Left renal cortex interstitium (tissue), 4 donors: ENCODE measurements at places on chromosomes 4 and X.

DNA sequence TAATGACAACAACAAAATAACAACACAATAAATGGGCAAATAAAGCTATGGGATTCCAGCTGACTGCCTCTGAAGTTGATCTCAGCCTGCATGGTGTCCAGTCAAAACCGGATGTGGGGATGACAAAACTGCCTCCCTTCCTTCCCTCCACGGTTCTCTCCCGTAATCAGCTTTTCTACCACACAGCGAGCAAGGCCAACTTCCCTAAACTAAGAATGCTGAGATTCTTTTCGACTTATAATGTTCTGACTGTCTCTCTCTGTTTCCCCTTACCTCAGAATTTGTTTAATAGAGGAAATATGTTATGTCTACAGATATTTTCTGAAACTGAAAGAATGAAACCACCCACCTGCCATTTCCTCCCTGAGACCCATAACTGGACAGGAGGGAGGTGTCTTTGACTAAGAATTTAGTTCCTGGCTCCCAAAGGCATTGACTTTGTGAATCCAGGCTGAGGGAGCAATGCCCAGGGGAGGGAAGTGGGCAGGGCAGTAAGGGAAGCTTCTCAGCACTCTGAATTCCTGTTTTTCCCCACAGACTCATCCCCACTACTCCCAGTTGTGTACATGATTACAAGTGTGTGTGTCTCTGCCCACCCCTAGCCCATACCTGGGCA is 1.0 kb upstream of the TLR1 start:
- DNase-seq = no peak

DNA sequence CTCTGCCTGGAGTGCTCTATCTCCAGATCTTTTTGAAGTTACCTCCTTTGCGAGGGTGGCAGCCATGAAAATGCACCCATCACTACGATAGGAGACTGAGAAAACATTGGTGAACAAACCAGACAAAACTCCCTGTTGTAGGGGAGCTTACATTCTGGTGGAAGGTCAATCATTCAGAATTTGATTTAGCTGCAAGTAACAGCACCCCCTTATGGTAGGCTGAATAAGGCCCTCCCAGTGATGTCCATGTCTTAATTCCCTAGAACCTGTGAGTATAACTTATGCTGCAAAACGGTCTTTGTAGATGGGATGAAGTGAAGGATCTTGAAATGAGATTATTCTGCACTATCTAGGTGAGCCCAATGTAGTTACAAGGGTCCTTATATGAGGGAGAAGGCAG is 5.6 kb upstream of the TEC start:
- no peak for DNase-seq

GRCh38 chrX:97909245-97909644 is 1025.5 kb downstream of the RPA4 start:
- DNase-seq = no peak

GRCh38 chr4:88735564-88735963 is 37.9 kb upstream of the NAP1L5 start:
- DNase-seq = no peak

GRCh38 chr4:107050525-107051135 is 14.5 kb upstream of the DKK2 start:
- no peak for DNase-seq

DNA sequence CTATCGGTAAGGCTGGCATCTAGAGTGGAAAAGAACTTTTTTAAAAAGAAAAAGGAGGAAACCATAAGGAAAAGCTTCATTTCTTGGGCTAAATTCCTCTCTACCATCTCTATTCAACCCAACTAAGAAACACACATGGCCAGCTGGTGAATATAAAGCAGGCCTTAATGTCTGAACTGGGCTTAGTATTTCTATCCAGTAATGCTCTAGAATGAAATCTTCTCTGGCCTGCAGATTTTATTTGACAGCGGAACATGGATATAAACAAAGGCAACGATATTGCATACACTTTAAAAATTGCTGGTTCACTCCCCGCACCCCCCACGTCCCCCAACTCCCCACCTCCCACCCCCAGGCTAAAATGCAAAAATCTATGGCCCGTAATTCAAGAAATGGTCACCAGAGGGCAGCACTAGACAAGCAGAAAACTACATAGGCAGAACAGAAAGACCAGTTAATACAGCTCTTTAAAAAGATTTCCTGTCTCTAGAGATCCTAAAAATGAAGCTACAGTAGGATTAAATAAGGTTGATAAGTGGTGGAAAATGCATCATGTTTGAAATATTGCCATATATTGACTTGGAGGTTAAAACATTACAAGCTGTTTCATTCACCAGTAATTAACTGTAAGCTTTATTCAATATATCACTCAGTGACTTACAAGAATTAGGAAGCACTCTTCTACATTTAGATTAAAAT is 155.2 kb upstream of the GALNT7 start:
- no peak for DNase-seq

- no peak for DNase-seq
Measured at GRCh38 chrX:331151-331824, 12.7 kb upstream of the GTPBP6 start.

- DNase-seq = peak; percentile 79
Measured at GRCh38 chr4:212438-213188, 88.3 kb downstream of the ZNF718 start.

- no peak for DNase-seq
Measured at GRCh38 chrX:151239751-151240150, 63.4 kb downstream of the GPR50 start.

DNA sequence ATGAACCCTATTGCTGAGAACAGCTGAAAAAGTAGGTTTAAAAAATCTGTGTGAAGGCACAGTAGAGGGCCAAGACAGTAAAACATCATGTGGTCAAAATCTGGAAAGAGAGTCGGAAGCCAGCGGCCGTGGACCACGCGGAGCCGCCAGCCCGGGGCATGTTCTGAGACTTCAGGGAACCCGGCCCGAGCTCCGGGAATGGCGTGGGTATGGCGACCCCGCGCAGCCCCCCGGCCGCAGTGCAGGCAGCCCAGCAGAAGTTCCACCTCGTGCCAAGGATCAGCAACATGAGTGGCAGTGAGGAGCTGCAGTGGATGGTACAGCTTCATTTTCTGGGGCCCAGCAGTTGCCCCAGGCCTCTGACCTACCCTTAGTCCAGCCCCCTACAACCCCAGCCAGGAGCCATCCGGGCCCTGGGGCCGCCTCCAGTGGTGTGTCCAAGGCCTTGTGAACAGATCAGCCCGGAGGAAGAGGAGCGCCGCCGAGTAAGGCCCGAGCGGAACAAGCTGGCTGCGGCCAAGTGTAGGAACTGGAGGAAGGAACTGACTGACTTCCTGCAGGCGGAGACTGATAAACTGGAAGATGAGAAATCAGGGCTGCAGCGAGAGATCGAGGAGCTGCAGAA is 94.2 kb downstream of the LARP1B start:
- DNase-seq = no peak

DNA sequence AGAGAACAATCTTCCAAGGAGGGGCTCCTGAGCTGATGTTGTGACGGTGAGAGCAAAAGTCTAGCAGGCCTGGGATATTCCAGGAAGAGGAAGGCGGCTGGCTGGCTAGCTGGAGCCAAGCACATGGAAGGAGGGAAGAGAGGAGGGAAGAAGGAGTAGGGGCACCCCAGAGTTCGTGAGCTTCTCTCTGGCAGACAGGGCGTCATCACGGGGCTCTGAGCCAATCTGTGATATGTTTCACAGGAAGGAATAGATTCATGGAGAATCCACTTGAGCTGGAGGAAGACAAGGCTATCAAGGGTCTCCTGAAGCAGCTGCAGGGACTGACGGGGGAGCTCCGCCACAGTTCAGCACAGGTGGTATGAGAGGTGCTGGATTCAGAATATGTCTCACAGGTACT is 73.6 kb downstream of the DHRSX start:
- no peak for DNase-seq

DNA sequence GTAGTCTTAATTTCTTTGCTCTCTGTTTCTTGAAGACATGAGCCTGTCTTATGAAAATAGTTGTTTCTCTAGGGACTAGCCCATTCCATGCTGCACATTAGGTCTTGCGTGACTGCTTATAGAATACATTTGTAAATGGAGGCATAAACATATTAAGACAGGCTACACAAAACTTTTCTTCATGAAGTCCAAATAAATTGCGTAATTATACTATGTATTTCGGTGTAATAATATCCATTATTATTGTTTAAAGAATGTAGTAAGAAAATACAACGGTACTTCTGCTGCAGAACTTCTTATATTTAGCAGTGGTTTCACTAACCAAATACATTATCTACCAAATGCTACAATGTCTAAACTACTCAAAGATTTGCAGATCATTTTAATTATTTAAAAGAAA is 8.5 kb upstream of the NAA11 start:
- DNase-seq = no peak

GRCh38 chrX:140766024-140766611 is 56.6 kb downstream of the LINC00632 start:
- no peak for DNase-seq

DNA sequence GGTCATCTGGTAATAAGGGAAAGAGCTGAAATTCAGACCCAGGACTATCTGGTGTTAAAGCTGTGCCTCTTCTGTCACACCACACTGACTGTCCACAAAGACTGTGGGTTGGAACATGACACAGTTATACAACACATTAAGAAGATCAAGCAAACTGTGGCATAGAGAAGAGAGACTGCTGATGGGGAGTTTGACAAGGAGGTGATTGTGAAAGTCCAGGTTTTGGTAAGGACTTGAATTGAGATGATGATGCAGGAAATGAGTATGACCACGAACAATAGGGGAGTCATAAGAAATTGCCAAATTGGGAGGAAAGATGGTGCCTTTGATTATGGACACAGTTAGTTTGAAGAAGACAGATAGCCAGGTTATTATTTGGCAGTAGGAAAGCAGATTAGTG is 163.4 kb downstream of the PDGFRA start:
- DNase-seq = no peak

DNA sequence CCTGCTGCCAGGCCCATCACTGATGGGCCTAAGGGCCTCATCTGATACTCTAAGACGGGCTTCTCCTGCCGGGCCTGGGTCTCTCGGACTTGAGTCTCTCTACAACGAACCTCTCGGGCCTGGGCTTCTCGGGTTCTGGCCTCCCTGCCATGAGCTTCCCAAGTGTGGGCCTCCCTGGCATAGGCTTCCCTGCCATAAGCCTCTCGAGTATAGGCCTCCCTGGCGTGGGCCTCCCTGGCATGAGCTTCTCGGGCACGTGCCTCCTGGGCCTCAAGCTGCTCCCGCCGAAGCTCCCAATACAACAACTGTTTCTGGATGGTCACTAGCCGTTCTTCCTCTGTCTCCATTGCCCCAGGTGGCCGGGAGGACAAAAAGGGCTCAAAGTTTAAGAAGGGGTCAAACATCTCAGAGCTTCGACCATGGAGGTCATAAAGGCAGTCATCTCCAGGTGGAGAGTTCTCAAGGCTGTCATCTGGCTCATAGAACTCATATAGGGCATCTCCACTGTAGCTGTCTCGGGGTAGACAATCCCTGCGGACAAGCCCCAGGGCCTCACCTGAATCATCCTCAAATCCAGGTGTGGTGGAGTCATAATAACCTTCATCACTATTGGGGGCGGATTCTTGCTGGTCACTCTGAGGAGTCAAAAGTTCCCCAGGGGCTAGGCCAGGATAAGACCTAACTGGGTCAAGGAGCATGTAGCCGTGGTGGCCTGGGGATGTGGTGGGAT is 14.1 kb downstream of the AMER1 start:
- DNase-seq = no peak

GRCh38 chr4:183326853-183327252 is 4.6 kb upstream of the CLDN24 start:
- no peak for DNase-seq

DNA sequence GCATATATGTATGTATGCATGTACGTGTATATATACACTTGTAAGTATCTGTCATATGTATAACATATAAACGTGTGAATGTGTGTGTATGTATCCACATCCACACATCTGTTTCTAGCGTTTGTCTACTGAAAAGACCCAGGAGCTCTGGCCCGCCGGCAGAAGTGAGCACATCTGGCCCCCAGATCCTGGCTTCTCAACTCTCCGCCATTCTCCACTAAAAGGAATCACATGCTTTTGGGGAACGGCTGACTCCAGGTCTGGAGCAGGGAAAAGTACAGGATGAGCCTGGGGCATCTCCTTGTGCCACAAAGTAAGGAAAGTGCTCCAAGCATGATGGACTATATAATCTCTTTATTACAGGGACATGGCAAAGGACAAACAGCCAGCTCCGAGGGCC is 143.7 kb downstream of the AFAP1 start:
- DNase-seq = no peak

DNA sequence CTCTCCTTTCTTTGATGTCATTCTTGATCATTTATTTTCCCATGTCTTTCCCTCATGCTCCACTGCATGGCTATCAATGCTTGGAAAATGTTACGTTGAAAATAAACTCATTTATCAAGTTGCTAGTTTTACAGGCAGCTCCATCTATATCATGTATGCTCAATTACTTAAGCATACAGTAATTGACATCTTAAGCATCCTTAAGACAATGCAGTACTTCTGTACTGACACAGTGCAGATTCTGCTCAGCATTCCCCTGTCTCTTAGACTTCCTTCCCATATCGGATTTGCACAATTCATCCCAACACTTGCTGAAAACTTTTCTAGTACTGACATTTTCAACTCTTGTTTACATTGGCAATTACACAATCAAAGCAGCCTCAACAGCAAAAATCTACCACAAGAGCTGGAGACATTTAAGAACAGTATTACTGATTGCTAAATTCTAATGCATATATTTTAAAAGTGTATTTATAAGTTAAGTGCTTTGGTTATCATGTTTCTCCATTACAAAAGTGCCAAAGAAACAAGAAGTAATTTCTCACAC is 165.6 kb downstream of the ATP10D start:
- no peak for DNase-seq

- DNase-seq = no peak
Measured at GRCh38 chrX:142238536-142238935, 33.4 kb upstream of the MAGEC2 start.

- DNase-seq = no peak
Measured at GRCh38 chr4:123503698-123504363, 107.2 kb downstream of the SPRY1 start.

GRCh38 chr4:127967141-127967775 is 2.1 kb downstream of the ABHD18 start:
- no peak for DNase-seq

GRCh38 chrX:120260369-120260768 is 9.8 kb downstream of the ZBTB33 start:
- DNase-seq = no peak

GRCh38 chr4:159197260-159197884 is 94.5 kb downstream of the RAPGEF2 start:
- DNase-seq = no peak

GRCh38 chr4:47876310-47876709 is 38.1 kb downstream of the NFXL1 start:
- no peak for DNase-seq

DNA sequence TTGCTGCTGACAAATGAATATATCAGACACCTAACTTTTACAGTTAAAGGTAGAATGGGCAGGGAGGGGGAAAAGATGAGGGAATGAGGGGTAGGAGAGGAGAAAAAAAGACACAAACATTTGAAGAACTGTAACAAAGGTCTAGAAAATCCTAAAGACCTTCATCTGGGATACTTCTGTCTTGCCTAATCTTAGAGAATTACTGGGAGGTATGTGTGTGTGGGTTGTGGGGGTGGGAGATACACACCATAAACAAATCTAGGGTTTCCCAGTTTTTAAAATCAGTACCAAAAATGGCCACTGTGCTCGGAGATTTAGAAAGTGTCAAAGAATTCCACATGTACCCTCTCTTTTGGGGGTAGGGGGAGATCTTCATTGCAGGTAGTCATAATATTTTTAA is 166.7 kb downstream of the SH3KBP1 start:
- DNase-seq = no peak
